GM12878 (cell line): ENCODE measurements at places on chromosomes 4 and X. TPM values are rescaled to one million over a fixed set of nuclear protein-coding genes. Genes with fewer than 3 reads are reported as not detected.

Gene MID2
- 0.11 TPM in 1 of 2 replicates, not detected in the other for polyA plus RNA-seq

GRCh38 chrX:105314458-105314857 is 94.0 kb upstream of the TEX13A start:
- no peaks in the 10 kb centered on the region for H3K27me3 ChIP-seq
- H3K4me3 ChIP-seq, result no peak overlapping the region
- H3K27ac ChIP-seq, result no peak overlapping the region

DNA sequence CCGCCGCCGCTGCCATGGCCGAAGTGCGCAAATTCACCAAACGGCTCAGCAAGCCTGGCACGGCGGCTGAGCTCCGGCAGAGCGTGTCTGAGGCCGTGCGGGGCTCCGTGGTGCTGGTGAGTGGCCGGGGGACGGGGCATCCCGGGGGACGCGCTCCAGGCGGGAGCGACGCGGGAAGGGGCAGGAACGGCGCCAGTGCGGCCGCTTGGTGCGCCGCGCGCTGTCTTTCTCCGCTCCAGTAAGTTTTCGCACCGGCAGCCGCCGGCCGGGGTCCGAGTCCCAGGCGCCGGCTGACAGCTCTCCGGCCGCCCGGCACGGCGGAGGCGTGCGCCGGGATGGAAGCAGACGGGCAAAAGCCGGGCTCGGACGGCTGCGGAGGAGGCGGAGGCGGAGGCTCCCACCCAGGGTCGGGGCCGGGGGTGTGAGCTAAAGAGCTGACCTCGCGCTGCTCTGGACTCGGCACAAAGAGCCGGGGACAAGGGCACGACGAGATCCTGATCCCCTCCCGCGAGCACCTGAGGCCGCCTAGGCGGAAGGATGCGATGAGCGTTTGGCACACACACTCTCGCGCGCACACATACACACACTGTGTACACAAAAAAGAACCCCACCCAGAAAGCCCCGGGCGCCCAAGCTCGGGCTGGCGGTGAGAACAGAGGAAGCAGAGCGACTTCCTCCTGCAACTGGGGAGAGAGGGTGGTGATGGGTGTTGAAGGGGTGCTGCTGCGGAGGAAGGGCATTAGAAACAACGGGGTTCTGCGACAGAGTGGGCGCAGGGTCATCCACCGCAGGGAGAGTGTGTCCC is 545 bp downstream of the DOCK11 start:
- H3K27me3 ChIP-seq, result no peaks in the 10 kb centered on the region
- no peak for DNase-seq
- no peaks in the 10 kb centered on the region for H3K36me3 ChIP-seq
- peak overlapping the region; percentile 66 for H3K27ac ChIP-seq
- peak overlapping the region; percentile 74 for H3K4me3 ChIP-seq

Gene WDR17
- 2.3 and 2.4 TPM in 2 replicates for polyA plus RNA-seq

GRCh38 chr4:41396214-41396613 is 139.5 kb downstream of the UCHL1 start:
- H3K27me3 ChIP-seq, result no peaks in the 10 kb centered on the region; the same call in 1 of the 2 replicates
- no peak for DNase-seq
- no peak overlapping the region for H3K4me3 ChIP-seq
- no peaks in the 10 kb centered on the region for H3K36me3 ChIP-seq
- no peak overlapping the region for H3K27ac ChIP-seq

DNA sequence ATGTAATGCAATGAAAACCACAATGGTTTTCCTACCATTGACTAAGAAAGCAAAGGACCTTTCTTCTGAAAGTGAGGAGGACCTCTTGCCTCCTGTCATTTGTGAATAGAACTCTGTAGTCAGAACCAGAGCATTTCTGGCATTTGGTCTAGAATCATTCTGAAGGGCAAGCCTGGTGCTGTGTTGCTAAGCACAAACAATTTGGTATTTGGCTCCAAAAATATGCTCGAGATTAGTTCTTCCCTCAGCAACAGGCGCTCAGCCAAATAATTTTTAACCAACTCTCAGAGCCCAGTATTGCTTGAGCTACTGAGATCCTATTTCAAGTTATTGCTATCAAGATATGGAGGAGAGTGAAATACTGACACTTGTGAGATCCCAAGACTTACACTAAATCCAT is 71.0 kb downstream of the SNCA start:
- H3K36me3 ChIP-seq, result no peaks in the 10 kb centered on the region
- DNase-seq, result no peak
- H3K27me3 ChIP-seq, result no peaks in the 10 kb centered on the region
- no peak overlapping the region for H3K4me3 ChIP-seq
- no peaks in the 10 kb centered on the region for H3K4me1 ChIP-seq
- H3K27ac ChIP-seq, result no peak overlapping the region

GRCh38 chr4:17447675-17448298 is 64.1 kb downstream of the QDPR start:
- DNase-seq, result peak; percentile 37
- no peak overlapping the region for H3K4me3 ChIP-seq
- H3K27ac ChIP-seq, result no peak overlapping the region
- H3K36me3 ChIP-seq, result no peaks in the 10 kb centered on the region

- H3K36me3 ChIP-seq, result no peaks in the 10 kb centered on the region
- no peak overlapping the region for H3K4me3 ChIP-seq
- no peaks in the 10 kb centered on the region for H3K27me3 ChIP-seq
- DNase-seq, result no peak
- H3K4me1 ChIP-seq, result no peaks in the 10 kb centered on the region
Observed at GRCh38 chr4:60652933-60653332, 547.2 kb upstream of the ADGRL3 start.

GRCh38 chrX:41233988-41234387 is 100.0 kb upstream of the DDX3X start:
- peaks cover 19% of the 10 kb centered on the region; the same call in 1 of the 2 replicates for H3K4me1 ChIP-seq
- no peaks in the 10 kb centered on the region for H3K27me3 ChIP-seq
- H3K27ac ChIP-seq, result no peak overlapping the region
- DNase-seq, result no peak
- no peak overlapping the region for H3K4me3 ChIP-seq

Gene GAGE12J
- not detected in 2 replicates for polyA plus RNA-seq

Gene AFF2
- not detected in 2 replicates for polyA plus RNA-seq

Gene ARHGAP6
- polyA plus RNA-seq, result 0.20 and 0.94 TPM in 2 replicates

GRCh38 chr4:150988238-150988637 is 26.8 kb downstream of the LRBA start:
- no peak overlapping the region for H3K4me3 ChIP-seq
- no peaks in the 10 kb centered on the region; the same call in none of the 2 replicates for H3K36me3 ChIP-seq
- peaks cover 8% of the 10 kb centered on the region for H3K4me1 ChIP-seq
- no peak for DNase-seq

Gene KIAA1210
- polyA plus RNA-seq, result not detected in 2 replicates

Gene UNC5C
- 0.19 and 0.36 TPM in 2 replicates for polyA plus RNA-seq

- H3K36me3 ChIP-seq, result no peaks in the 10 kb centered on the region
- DNase-seq, result no peak
- H3K4me1 ChIP-seq, result no peaks in the 10 kb centered on the region
- no peaks in the 10 kb centered on the region; the same call in 1 of the 2 replicates for H3K27me3 ChIP-seq
- H3K4me3 ChIP-seq, result no peak overlapping the region
Observed at GRCh38 chrX:51608766-51609165, 9.9 kb downstream of the CENPVL3 start.

GRCh38 chrX:12977761-12978204 is 2.9 kb downstream of the TMSB4X start:
- DNase-seq, result no peak
- H3K27me3 ChIP-seq, result no peaks in the 10 kb centered on the region
- H3K27ac ChIP-seq, result peak overlapping the region; percentile 90
- H3K36me3 ChIP-seq, result no peaks in the 10 kb centered on the region
- H3K4me3 ChIP-seq, result peak overlapping the region; percentile 81

- no peak for DNase-seq
- no peaks in the 10 kb centered on the region; the same call in 1 of the 2 replicates for H3K36me3 ChIP-seq
- H3K27me3 ChIP-seq, result no peaks in the 10 kb centered on the region; the same call in 1 of the 2 replicates
- H3K4me3 ChIP-seq, result 0 out of 2 replicates have a peak overlapping the region, but pooled peaks have one; percentile 91
Observed at GRCh38 chr4:6576512-6576911, 1.5 kb downstream of the MAN2B2 start.

Gene MSX1
- 0.27 TPM in 1 of 2 replicates, not detected in the other for polyA plus RNA-seq

DNA sequence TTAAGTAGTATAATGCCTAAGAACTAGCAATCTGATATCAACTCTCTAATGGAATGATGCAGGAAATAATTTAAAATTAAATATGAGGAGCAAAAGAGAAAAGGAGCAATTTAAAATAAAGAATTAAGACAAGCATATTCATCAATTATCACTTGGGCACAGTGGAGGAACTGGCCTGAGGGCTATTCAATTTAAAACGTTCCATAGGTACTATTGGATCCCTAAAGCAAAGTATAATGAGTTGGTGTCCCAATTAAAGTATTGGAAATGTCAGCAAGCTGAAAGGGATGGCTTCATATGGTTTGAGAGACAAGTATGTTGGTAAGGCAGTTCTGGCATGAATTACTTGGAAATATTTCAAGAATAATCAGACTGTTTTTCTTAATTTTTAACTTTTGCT is 2064.1 kb upstream of the TENM3 start:
- no peaks in the 10 kb centered on the region for H3K27me3 ChIP-seq
- H3K4me1 ChIP-seq, result no peaks in the 10 kb centered on the region
- no peak overlapping the region for H3K27ac ChIP-seq
- no peak overlapping the region for H3K4me3 ChIP-seq

GRCh38 chr4:47367761-47368160 is 95.7 kb downstream of the COMMD8 start:
- no peaks in the 10 kb centered on the region for H3K4me1 ChIP-seq
- H3K27ac ChIP-seq, result no peak overlapping the region
- no peak overlapping the region for H3K4me3 ChIP-seq
- no peaks in the 10 kb centered on the region for H3K27me3 ChIP-seq
- DNase-seq, result no peak

DNA sequence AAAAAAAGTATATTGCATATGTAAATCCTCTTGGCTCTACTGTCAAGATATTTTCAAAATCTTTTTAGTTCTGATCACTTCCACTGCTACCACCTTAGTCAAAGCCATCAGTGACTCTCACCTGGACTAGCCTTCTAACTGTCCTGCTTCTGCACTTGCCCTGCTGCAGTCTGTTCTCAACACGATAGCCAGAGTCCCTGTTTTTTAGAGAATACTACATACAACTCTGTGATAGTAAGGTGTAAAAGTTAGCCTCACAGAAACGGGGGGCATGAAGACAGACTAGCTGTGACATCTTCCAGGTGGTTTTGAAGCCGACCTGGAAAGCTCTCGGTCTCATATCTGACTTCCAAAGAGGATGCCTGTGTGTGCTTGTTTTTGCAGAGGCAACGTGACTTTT is 24.7 kb downstream of the EIF2S3 start:
- DNase-seq, result no peak
- no peak overlapping the region for H3K27ac ChIP-seq
- peaks cover 28% of the 10 kb centered on the region for H3K36me3 ChIP-seq
- H3K27me3 ChIP-seq, result no peaks in the 10 kb centered on the region

DNA sequence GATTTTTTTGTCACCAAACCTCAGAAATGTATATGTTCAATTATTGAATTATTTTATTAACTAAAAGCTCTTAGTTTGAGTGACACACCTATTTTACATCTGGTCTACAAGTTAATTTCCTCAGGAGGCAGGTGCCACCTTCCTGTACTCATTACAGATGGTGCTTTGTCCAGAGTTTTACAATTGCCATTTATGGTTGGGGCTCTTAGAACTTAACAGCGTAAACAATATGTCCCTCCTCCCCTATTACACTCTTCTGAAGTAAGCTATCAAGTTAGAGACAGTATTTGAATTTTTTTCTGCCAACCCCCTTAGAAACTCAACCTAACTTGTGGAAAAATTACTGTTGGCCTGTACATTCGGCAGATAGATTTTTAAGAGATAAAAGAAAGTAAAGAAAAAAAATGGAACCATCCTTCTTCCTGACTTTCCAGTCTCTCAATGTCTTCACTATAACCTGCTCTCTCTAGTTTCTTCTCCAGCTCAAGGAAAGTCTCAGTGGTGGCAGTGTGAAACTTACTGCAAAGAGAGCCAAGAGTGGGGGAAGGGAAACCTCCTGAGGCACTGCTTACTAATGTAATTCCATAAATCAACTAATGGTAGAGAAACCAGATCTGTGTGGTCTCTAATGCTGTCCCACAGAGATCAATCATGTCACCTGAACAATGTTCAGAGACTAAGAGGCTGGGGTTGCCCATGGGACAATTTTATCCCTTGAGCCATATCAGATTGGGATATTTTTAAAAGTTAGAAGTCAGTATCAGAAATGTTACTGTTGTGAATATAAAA is 7.8 kb downstream of the CXXC4 start:
- H3K27ac ChIP-seq, result peak overlapping the region; percentile 97
- H3K4me1 ChIP-seq, result peaks cover 13% of the 10 kb centered on the region
- no peak for DNase-seq
- peak overlapping the region; percentile 78; the same call in 1 of the 2 replicates for H3K4me3 ChIP-seq

DNA sequence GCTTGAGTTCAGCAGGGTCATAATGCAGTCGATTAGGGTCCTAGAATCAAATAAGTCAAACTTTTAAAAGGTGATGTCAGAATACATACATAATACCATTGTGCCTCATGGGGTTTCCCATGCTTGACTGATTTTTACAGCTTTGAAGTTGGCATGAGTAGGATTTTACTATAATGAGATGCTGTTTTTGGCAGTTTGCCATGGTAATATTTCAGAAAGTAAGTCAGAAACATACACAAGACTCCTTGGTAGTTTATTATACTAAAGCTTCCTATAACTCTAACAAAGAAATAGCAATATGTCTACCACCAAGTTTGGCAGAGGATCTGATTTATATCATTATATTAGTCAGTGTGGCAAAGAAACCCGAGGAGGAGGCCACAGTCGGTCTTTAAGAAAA is 45.2 kb downstream of the PHKA2 start:
- H3K36me3 ChIP-seq, result peaks cover 1% of the 10 kb centered on the region; the same call in 1 of the 2 replicates
- no peak overlapping the region for H3K27ac ChIP-seq
- DNase-seq, result no peak
- H3K4me3 ChIP-seq, result no peak overlapping the region
- no peaks in the 10 kb centered on the region for H3K4me1 ChIP-seq
- no peaks in the 10 kb centered on the region for H3K27me3 ChIP-seq

Gene TMEM35A
- not detected in 2 replicates for polyA plus RNA-seq

DNA sequence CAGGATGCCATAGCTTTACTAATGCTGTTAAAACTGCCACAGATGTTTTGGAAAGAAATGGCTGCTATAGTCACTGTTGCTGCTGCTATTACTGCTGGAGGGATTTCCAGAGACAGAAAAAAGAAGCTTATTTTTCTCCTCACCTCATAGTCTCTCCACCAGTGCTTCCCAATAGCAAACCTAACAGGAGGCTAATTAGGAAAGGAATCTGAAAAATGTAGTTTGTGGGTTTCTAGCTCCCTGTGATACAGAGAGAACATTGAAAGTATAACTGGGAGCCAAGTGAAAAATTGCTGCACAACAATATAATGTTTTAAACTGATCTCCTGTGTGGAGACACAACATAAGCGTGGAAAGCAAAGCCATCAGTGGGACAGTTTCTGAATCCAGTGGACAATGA is 8.6 kb upstream of the TSPAN7 start:
- no peaks in the 10 kb centered on the region for H3K36me3 ChIP-seq
- no peak for DNase-seq
- H3K4me3 ChIP-seq, result no peak overlapping the region
- H3K4me1 ChIP-seq, result no peaks in the 10 kb centered on the region
- no peak overlapping the region for H3K27ac ChIP-seq

- DNase-seq, result no peak
- no peak overlapping the region for H3K27ac ChIP-seq
- no peak overlapping the region for H3K4me3 ChIP-seq
- H3K36me3 ChIP-seq, result no peaks in the 10 kb centered on the region
Observed at GRCh38 chrX:118666521-118666920, 60.9 kb upstream of the IL13RA1 start.

GRCh38 chrX:120562569-120562926 is 1.8 kb upstream of the CUL4B start:
- DNase-seq, result no peak
- no peak overlapping the region for H3K27ac ChIP-seq
- no peaks in the 10 kb centered on the region for H3K27me3 ChIP-seq
